ENCODE measurements at places on chromosomes 6 and 20.

- peak; percentile 5 for DNase-seq
Observed at GRCh38 chr6:147738516-147739162, 230.1 kb downstream of the SAMD5 start.

DNA sequence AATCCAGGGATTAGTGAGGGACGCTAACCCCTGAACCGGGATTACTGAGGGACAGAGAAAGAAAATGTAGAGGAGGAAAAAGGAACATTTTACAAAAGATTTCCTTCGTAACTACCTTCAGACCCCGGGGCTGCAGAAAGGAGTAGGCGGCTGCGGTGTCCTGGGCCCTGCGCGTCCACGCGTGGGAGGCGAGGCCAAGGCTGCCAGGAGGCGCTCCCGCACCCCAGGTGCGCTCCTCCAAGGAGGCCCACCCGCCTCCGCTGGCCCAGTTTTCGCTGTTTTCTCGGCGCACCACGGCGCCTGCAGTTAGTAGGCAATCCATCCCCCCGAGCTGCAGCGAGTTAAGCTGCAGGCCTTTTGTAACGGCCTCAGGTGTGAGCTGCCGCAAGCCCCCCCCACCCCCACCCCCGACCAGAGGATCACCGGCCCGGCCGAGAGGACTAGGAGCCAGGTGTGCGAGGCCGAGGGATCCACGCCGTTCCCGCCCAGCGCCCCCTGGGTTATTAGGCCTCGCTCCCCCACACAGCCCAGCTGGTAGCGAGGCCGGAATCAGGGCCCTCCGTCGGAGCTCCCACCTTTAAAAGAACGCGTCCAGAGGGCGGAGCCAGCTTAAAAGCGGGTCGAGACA, 380.3 kb upstream of the ARID1B start:
- no peak for DNase-seq

GRCh38 chr20:33853507-33853813, 42.3 kb downstream of the CHMP4B start:
- no peak for DNase-seq

- DNase-seq, result no peak
Observed at GRCh38 chr6:112218563-112218962, 35.8 kb downstream of the LAMA4 start.

DNA sequence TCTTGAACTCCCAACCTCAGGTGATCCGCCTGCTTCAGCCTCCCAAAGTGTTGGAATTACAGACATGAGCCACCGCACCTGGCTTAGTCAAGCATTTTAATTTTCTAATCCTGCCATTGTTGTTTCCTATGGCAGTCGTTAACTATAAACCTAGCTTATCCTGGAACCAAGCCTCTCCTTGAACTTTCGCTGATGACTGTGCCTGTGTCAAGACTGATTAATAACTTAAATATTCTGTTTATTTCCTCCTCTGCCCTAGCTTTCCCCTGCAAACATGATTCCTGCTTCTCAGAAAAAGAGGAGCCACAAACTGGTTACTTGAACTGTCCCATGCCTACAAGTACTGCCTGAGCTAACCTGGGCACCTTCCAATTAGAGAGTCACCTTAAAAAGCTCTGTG, 1.5 kb downstream of the VNN1 start:
- no peak for DNase-seq

DNA sequence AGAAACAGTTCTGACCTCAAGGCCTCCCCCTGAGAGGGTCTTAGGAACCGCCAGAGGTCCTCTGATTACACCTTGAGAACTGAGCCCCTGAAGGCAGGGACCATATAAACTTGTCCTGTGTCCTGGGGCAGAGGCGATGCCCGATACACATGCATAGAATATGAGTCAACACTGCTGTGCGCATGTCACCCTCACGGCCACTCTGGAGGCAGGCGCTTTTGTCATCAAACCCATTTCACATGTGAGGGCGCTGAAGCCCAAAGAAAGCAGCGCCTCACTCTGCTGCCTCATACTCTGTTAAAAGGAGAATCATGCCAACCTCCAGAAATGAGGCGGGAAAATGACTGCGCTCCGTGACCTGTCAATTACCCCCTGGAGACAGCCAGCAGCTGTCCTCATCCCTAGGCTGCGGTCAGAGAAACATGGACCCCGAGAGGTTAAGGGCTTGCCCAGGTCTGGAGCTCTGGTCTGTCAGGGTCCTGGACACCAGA, 158.3 kb downstream of the GRM4 start:
- DNase-seq, result no peak

GRCh38 chr6:7323074-7323473, 10.1 kb upstream of the SSR1 start:
- DNase-seq, result no peak

DNA sequence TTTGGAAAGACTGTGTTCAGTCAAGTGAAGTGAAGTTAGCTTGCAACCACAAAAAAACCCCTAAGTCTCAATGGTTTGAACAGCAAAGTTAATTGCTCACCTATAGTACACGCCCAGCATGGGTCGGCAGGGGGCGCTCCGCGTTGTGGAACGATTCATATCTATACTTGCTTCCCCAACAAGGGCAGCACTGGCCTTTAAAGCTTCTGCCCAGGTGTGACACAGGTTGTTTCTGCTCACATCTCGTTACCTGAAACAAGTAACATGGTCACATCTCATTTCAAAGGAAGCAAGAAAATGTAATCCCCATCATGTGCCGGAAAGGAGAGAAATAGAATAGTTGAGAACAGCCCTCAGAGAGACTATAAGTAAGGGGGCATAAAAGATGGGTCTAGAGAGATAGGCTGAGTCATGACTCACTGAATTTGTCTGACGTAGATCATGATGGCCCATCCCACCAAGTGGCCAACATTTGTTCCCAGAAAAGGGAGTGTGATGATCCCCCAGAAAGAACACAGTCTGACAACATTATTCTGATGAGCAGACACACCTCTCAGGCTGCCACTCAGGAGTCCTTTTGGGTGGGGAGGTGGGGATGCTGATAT, 29.0 kb downstream of the HNF4A start:
- DNase-seq, result peak; percentile 54

GRCh38 chr20:53220482-53221307, 248.5 kb downstream of the TSHZ2 start:
- no peak for DNase-seq

- peak; percentile 93 for DNase-seq
Observed at GRCh38 chr6:4776131-4776492, at the start of gene CDYL. Gene CDYL, plus strand, starts transcription at chr6:4776404. Its CDS starts 380 bp downstream, at chr6:4776784.

DNA sequence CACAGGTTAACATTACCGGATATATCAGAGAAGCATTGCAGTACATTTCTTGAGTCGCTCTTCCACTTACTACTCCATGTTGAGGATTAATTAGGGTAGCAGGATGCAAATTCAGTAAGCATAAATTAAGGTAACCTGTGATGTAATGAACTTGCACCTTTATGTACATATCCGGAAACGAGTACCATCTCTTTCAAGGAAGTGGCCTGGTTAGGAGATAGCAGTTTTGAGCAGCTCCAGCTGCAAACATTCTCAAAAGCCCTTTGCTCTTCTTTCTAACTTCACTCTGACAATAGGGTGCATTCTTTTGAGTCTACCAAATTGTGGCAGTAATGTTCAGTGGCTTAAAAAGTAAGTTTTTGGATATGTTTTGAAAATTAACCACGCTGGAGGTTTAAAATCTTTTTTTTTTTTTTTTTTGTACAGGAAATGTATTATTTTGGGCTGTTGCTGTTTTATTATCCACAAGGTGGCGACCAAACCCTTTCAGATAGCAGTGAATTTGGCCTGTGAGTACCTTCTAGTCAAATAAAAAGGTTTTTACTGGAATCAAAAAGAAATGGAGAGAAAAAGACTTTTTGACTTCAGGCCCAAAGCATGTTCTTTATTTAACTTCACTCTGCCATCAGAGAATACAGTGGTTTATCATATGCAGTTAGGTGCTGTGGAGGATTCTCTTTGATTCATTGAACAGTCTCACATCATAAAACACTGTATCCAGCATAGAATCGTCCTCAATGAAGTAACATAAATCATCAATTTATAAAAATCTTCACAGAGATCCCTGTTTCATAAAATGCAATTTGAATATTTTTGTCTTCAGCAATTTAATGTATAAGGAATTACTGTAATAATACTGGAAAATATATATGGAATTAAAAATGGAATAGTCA, 8.9 kb downstream of the FAM217B start:
- DNase-seq, result peak; percentile 63

DNA sequence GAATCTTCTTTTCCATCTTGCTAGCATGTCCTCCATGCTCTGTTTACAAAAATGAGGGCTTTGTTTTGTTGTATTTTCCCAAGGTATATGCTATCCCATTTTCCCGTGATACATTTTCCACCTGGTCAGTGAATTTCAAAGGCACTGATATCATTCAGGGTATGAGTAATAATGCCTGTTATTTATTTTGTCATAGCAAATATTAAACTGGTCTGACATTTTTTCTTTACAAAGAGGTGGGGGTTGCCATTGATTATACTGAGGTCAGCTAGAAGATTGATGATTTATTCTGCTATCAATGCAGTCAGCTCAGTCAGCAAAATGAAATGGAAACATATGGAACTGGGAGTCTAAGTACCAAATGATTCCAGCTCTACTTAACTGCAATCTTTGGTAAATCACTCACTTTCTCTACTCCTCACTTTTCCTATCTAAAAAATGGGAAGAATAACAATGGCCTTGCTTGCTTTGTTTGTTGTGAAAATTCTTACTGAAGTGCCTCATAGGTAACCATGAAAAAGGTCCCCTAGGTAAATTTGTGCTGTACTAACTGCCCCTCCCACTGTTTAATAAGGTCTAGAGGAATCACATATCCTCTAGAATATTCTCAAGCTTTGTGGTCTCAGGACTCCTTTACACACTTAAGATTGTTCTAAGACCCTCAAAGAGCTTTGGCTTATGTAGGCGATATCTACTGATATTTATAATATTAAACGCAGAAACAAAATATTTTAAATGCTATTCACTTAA, 64.0 kb downstream of the ARHGAP18 start:
- no peak for DNase-seq

- peak; percentile 86 for DNase-seq
Observed at GRCh38 chr20:53706466-53707370, 113.1 kb upstream of the ZNF217 start.

DNA sequence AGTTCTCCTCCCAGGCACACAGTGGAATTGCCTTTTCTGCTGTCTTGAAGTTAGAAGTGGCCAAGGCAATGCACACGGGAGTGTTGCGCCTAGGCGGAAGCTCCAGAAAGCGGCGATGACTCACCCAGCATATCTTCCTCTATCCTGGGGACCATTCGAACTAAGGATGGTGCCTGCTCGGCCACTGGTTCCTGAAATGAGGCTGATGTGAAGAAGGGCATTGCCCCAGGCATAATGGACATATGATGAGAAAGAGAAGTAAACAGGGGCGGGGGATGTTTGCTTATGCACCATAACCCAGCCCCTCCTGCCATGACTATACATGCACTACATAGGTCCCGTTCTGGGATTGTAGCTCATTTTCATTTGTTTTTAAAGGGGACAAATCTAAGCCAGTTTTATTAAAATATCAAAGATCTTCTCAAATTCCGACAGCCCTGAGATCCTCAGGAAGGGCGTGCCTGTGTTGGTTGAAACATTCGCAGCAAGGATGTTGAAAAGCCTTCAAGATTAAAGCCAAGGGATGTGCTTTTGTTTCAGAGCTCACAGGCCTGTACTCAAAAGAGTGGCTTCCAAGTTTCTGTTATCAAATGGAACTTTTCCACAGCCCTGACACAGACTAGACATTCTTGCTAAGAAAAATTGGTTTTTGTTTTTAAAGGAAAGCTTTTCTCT, 218.5 kb downstream of the LY86 start:
- no peak for DNase-seq

- no peak for DNase-seq
Observed at GRCh38 chr20:13778827-13779226, 5.9 kb downstream of the ESF1 start.

GRCh38 chr6:52620906-52621190, 44.0 kb upstream of the TRAM2 start:
- no peak for DNase-seq

- no peak for DNase-seq
Observed at GRCh38 chr6:149060300-149060984, 257.1 kb upstream of the TAB2 start.

- DNase-seq, result no peak
Observed at GRCh38 chr20:61742097-61742825, 323.4 kb downstream of the TAF4 start.

- no peak for DNase-seq
Observed at GRCh38 chr6:142407685-142408273, 106.0 kb downstream of the ADGRG6 start.

GRCh38 chr20:46844965-46845364, 49.7 kb upstream of the EYA2 start:
- no peak for DNase-seq

DNA sequence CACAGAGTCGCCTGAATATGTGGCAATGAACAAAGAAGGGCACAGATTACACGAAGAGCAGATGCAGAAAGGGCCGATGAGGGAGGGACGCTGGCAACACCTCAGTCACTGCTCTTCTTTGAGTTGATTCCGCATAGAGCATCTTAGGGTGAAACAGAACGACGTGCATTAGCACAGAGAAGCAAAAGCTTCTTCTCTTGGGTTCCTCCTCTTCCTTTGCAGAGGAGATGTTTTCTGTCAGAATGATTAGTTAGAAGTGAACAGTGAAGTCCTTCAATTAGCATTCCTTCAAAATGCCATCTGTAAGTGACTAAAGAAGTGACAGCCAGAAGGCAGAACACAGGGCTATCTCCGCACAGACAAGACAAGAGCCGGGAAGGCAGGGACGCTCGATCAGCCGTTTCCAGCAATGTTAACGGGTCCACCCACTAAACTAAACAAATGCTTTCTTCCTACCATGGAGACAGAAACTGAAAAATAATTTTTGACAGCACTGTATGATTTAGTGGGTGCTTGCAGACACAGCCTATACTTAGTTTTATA, 219.8 kb upstream of the AGPAT4 start:
- no peak for DNase-seq

- DNase-seq, result no peak
Observed at GRCh38 chr20:48349656-48350055, 478.1 kb downstream of the PREX1 start.

- DNase-seq, result no peak
Observed at GRCh38 chr20:36688630-36689029, 42.6 kb upstream of the SLA2 start.

DNA sequence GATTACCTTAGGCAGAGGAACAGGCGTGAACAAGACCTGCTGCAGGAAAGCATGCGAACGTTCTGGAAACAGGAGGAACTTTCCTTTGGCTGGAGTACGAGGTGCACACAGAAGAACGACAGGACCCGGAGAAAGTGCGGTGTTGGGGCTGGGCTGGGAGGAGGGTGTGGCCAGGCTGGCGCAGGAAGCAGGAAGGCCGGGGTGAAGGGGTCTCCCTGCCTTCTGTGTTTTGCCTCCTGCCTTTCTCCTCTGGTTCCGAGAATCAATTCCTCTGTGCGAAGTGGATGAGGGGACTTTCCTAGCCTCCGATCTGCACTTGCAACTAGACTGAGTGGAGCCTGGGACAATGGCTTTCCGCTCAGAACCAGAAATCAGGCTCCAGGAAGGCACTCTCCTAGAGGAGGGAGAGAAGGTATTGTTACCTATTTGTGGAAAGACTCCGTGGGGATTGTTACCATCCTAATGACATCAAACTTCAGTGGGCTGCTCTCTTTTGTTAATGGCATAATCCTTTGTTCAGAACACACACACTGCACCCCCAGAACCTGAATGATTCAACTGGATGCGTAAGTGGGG, 22.9 kb upstream of the PLEKHG1 start:
- DNase-seq, result no peak

- peak; percentile 38 for DNase-seq
Observed at GRCh38 chr20:51531141-51531710, 11.3 kb downstream of the NFATC2 start.

GRCh38 chr20:61385296-61385695, 133.2 kb downstream of the CDH4 start:
- no peak for DNase-seq

- DNase-seq, result no peak
Observed at GRCh38 chr6:111190637-111191036, 103.3 kb downstream of the SLC16A10 start.

Data from fibroblast of skin of scalp (primary cell).